ENCODE measurements at places on chromosomes 3 and 15.

DNA sequence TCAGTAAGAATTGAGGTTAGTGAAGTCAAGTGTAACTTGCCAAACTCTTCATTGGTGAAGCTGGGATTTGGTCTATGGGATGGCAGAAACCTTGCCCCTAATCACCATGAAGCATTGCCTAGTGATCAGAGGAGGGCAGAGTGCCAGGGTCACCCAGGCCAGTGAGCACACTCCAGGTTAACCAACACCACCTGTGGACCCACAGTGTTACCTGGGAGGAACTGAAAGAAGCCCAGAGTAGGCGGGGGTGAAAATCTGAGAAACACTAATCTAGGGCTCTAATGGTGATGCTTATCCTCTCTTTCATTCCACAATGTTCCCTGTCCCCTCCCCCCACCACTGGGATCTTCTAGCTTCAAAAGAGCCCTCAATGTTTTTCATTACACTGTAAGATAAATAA lies 372.8 kb downstream of the CTNNB1 start:
- no peak for DNase-seq

DNA sequence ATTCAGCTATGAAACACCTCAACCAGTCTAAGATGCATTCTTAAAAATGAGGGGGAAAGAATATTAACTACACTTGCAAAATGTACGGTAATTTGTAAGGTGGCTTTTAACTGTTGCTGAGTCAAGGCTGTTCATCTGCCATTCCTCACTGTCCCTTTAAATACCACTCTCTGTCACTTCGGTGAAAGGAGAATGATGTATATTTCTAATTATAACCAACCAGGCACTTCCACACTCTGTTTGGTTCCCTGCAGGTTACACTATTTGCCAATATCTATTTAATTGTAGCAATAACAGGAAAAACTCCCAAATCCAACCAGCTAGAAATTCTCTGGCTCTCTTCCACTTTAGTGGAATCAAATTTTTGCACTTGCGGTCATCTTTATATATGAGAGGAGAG lies 70.5 kb upstream of the SLCO3A1 start:
- DNase-seq, result no peak

DNA sequence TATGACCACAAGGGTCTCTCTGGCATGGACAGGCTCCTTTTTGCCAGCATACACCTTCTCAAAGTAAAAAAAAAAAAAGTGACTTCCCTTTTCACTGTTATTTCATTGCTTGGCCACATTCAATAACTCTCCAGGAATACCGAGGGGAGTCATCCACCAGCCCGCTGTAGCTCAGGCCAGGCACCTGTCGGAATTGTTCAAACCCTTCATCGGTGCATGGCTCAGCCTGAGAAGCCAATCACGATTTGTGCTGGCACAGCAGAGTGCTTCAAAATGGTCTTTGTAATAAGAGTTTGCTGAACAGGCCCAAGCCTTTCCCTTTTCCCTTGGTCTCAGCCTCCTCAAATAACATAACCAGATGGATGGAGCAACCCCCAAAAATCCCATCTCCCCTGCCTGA lies 145.4 kb downstream of the PDZRN3 start:
- no peak for DNase-seq

DNA sequence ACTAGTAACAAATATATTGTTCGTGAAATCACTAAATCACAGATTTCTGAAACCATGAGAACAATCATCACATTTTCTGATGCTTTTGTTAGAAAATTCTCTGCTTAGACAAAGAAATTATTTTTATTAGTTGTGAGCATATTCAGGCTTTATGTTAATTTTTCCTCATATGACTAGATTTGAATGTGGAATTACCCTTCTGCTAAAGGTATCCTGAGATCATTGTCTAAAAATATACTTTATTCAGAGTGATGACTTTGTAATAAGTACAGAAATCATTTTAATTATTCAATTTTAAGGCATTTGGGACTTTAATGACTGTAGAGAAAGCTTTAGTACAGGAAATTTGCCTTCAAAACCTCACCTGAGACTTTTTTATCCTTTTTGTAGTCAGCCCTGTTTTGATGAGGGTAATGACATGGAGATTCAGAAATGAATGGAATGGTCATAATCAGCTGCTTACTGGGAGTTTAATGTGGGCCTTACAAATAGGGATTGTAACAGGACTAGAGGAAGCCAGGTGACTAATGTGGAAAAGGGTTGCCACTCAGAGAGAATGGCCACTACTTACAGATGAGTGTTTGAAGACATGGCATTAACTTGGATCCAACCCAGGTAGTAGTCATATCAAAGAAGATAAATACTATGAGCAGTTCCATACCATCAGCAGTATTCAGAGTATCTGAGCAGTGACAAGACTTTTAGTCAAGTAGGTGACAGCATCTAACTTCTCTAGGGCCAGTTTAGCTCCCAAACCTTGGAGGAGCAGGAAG lies 148.3 kb downstream of the MBNL1 start:
- DNase-seq, result no peak

GRCh38 chr3:18372786-18373405 lies 52.2 kb downstream of the SATB1 start:
- DNase-seq, result peak; percentile 22

- DNase-seq, result no peak
Measured at GRCh38 chr3:142211034-142211433, 14.4 kb downstream of the GK5 start.

DNA sequence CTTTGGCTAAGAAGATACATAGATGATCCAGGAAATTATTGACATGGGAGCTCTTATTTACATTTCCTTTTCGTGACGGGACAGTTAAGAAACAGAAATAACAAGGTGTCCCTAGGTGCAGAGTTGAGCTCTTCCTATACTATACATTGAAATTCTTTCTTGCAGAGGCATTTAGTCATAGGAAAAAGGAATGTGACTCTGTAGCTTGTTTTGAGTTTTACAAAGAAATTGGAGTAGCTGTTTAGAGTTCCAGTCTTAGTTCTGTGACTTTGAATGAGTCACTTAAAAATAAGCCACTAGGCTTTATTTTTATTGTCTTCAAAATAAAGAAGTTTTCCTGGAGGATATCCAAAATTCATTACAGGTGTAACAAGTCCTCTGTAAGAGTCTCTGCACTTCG lies 723.5 kb upstream of the SGO1 start:
- no peak for DNase-seq
